Dermis blood vessel endothelial cell (primary cell): ENCODE measurements at places on chromosomes 11 and 22. TPM values are rescaled to one million over a fixed set of nuclear protein-coding genes. Genes with fewer than 3 reads are reported as not detected.

UBE2L3 gene
- 33.5 and 50.3 TPM in 2 replicates for total RNA-seq

TSGA10IP gene
- not detected in 2 replicates for total RNA-seq

POTEH gene
- not detected in 2 replicates for total RNA-seq

CABP7 gene
- total RNA-seq: not detected in 2 replicates
